ENCODE measurements at places on chromosomes 1 and 21.

GRCh38 chr1:206455666-206456344, 14.5 kb upstream of the IKBKE start:
- DNase-seq = peak; percentile 79

GRCh38 chr1:201538612-201539551, at the start of gene NAV1:
NAV1 (plus strand) TSS chr1:201539127; CDS start chr1:201622885, 83,758 bp downstream.
- DNase-seq = peak; percentile 17

DNA sequence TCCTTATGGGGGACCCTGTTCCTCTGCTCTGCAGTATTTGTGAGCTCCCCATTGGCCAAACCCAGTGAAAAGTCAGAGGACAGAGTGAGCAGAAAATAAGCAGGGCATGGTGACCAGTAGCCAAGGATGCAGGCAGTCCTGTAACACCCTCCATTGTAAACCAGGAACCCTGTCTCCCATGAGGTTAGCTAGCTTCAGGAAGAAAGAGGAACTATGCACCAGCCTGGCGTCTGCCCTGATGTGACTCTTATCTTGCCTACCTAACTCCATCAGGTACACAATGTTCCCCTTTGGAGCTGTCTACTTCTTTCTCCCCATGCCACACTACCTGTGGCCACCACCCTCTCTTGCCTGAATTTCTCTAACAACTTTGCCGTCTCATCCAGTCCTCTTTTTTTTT, 119.2 kb downstream of the LRIG2 start:
- no peak for DNase-seq

GRCh38 chr1:160428655-160429054, 28.3 kb downstream of the VANGL2 start:
- DNase-seq = no peak

DNA sequence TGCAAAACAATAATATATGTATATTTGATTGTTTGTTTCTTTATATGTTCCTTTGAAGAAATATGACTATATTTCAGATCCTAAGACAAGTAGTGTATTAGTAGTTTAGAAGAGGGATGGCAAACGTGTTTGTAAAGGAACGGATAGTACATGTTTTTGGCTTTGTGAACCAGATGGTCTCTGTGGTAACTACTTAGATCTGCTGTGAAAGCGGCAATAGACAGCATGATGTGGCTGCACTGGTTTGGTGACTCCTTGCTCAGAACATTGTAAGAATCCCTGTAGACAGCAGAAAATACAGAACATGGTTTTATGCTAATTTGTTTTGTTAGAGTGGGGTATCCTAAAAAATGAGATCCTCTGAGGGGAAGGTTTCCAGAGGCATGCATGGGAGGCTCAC, 3.1 kb downstream of the ACADM start:
- DNase-seq = no peak

GRCh38 chr1:153670257-153670858, 435 bp downstream of the ILF2 start:
- DNase-seq = no peak

DNA sequence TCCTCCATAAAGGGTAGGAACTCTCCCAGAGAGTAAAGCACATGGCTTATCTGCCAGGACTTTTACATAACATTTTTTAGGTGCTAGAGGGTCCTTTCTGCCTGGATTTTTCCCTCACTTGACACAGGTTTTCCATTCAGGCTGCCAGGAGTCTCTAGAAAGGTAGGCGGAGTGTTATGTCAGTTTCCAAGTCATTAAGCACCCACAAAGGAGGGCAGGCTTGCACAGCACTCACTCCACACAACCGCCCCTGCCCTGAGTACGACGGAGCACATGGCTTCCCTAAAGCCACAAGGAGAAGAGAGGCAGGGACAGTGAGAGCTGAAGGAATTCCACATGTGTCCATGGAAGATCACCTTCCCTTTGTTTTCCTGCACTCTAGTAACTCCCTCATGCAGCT, 55.7 kb downstream of the CAPZB start:
- DNase-seq = peak; percentile 58

DNA sequence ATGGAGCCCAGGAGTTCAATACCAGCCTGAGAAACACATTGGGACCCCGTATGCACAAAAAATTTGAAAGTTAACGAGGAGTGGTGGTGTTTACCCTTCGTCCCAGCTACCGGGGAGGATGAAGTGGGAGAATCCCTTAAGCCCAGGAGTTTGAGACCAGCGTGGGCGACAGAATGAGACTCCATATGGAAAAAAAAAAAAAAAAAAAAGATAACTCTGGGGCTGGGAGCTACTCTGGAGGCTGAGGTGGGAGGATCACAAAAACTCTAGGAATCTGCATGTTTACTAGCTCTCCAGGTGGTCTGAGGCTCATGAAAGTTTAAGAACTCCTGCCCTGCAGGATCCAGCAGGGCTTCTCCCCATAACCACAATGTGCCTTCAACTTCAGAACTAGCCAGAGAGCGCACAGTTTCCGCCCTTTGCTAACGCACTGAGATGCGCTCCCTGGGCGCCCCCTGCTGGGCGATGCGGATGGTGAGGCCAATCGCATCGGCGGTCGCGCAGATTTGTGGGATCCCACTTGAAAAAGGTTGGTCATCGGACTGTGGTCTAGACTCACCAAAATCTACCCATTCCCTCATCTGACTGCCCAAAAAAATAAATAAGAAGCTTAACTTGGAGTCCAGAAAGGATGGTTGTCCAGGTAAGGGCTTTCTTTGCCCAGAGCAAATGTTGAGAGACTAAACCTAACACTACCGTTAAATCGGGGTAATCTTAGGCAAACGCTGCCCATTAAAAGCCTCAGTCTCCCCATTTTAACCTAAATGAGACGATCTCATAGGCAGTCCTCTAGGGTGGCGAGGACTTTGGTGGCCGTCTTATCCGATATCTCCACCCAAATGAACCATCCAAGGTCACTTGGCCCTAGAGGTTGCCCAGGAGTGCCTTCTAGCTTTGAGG, 8.8 kb downstream of the ZNF683 start:
- no peak for DNase-seq

GRCh38 chr21:34636961-34637360, 22.0 kb upstream of the RCAN1 start:
- DNase-seq = no peak

GRCh38 chr21:42781150-42781970, 98.0 kb downstream of the WDR4 start:
- peak; percentile 52 for DNase-seq

GRCh38 chr1:210129759-210130158, 102.8 kb upstream of the SERTAD4 start:
- no peak for DNase-seq

DNA sequence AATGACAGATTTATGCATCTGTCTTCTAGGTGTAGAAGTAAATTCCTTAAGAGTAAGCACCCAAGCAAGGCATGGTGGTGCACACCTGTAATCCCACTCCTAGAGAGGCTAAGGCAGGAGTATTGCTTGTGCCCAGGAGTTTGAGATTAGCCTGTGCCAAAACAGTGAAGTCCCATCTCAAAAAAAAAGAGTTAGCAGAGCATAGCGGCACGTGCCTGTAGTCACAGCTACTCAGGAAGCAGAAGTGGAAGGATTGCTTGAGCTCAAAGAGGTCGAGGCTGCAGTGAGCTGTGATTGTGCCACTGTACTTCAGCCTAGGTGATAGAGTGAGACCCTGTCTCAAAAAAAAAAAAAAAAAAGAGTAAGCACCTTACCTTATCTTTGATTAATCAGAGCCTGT, 15.1 kb upstream of the TIPRL start:
- no peak for DNase-seq

- no peak for DNase-seq
Measured at GRCh38 chr1:232533328-232533727, 96.6 kb downstream of the SIPA1L2 start.

Measured in DMS79 (cell line).